ENCODE measurements at places on chromosomes 12 and 14.

- DNase-seq: no peak
These were observed 124.3 kb downstream of the FBXL14 start for GRCh38 chr12:1470051-1470450.

GRCh38 chr14:87233806-87234384 lies 759.1 kb downstream of the GALC start:
- no peak for DNase-seq

GRCh38 chr14:52821805-52822250 lies 30.4 kb upstream of the GNPNAT1 start:
- DNase-seq: no peak

- DNase-seq: no peak
These were observed 13.7 kb downstream of the ATG2B start for GRCh38 chr14:96349286-96350075.

DNA sequence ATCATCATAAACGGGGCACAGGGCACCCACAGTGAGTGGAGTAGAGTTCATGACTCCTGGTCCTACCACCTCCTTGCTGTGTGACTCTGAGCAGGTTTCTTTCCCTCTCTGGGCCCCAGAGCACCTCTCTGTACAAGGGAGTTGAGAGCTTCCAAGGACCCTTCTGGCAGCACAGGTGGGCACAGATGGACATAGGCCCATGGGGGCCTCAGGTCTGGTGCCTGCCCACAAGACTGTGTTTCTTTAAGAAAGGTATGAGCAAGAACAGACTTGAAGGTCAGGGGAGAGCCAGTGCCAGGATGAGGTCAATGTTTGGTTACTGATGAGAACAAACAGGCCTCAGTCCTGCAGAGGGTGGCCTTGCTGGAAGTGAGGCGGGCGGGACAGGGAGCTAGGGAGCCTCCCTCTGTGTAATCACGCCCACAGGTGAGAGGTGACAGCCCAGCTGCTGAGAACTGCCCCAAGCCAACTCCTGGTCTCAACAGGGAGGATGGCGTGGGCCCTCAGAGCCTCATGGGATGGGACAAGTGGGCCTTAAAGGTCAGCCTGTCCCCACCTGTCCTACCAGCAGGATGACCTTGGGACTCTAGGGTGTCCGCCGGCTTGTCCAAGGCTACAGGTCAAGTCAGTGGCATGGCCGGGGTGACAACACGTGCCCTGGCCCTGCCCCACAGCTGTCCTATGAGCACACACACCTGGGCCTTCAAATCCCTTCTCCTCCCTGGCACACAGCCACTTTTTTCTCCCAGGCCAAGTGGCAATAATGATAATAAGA lies 49.1 kb downstream of the CCDC85C start:
- DNase-seq: no peak

GRCh38 chr12:54416687-54417603 lies 2.1 kb downstream of the ITGA5 start:
- DNase-seq: no peak

DNA sequence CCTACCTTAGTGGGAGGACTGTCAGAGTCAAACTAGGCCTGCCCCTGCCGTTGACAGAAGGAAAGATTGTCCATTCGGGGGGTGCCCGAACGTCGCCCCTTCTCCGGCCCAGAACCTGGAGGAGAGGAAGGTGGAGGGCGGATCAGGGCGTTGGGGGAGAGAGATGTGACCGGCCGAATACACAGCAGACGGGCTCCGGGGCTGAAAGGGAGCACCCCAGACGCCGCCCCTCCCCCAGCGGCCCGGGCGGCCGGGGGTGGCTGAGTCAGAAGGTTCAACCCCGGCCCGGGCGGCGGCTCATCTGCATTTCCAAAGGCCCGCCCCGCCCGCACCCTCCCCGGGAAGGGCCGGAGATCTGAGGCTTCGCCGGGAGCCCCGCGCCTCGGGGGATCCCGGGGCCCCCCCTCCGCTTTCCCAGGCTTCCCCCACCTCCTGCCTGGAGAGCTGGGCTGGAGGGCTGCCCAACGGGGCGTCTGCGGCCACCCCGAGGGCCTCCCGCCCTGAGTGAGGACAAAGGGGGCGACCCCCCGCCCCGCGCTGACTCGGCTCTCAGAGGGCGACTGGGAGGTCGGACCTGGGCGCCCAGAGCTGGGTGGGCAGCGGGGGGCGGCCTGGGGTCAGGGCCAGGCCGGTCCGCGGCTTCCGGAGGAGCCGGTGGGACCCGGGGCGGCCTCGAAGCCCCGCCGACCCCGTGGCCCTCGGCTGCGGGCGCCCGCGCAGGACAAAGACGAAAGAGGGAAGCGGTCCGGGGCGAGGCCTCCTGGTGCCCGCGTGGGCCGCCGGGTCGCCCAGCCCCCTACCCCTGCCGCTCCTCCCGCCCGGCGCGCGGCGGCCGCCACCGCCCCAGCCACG lies 3.7 kb upstream of the SETD1B start:
- peak; percentile 97 for DNase-seq

DNA sequence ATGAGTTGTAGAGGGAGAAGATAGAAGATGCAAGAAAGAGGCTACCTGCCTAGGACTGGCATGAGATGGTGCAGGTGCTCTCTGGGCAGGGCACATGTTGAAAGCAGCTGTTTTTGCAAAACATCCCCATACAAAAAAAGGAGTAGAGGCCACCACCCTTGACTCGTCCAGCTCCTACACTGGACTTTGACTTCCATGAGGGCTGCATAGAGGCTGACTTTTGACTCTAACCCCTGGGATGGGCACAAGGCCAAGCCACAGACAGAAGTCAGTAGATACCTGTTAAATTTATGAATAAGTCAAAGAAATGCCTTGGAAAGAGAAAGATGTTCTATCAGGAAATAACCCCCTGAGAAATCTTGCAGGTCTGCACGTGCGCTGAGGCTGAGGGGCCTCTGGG lies 1139.1 kb upstream of the TMEM132C start:
- no peak for DNase-seq

- DNase-seq: peak; percentile 76
These were observed 17.9 kb downstream of the ZDHHC22 start for GRCh38 chr14:77123381-77124325.

GRCh38 chr12:79678306-79678705 lies 12.5 kb downstream of the PAWR start:
- no peak for DNase-seq
